Activated naive CD4-positive, alpha-beta T cell treated with anti-CD3 and anti-CD28 coated beads, Interleukin-2, amount 10 ng/mL, durations not matched to agents 7 days and 5 days (primary cell): ENCODE measurements at places on chromosomes 3 and 15.
A peak's percentile ranks its signal among the peaks of the same experiment; 100 is the strongest.

DNA sequence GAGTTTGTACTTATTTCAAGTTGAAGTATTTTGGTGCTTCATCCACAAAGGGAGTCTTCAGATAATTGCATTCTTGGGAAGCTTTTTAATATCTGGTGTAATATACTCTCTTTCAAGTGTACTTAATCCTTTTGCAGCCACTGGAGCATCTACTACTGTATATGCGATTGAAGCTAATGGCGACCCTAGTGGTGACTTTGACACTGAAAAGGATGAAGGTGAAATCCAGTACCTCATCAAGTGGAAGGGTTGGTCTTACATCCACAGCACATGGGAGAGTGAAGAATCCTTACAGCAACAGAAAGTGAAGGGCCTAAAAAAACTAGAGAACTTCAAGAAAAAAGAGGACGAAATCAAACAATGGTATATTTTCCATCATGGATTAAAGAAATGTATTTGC is 42.6 kb downstream of the CHD2 start:
- no peak for DNase-seq
- H3K4me1 ChIP-seq, result peaks cover 2% of the 10 kb centered on the region
- H3K4me3 ChIP-seq, result no peak overlapping the region
- H3K36me3 ChIP-seq, result peaks cover 84% of the 10 kb centered on the region

DNA sequence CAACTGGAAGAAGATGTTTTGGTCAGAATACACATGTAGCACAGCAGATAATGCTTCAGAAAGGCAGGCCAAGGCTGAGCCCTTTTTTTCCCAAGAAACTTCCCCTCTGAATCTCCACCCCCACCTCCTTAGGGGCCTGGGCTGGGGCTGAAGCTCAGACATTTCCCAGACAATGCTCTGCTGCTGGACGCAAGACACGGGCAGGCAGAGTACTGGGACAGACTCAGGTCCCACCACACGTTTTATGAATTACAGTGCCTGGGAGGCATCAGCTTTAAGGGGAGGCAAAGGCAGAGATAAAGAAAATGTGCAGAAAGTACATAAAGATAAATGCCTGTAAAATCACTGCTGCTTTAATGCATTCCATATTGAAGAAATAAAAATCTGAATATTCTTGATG is 479.4 kb downstream of the ERC2 start:
- H3K4me3 ChIP-seq, result no peak overlapping the region
- no peaks in the 10 kb centered on the region for H3K36me3 ChIP-seq
- H3K4me1 ChIP-seq, result no peaks in the 10 kb centered on the region
- no peak overlapping the region for H3K27ac ChIP-seq
- no peak for DNase-seq

DNA sequence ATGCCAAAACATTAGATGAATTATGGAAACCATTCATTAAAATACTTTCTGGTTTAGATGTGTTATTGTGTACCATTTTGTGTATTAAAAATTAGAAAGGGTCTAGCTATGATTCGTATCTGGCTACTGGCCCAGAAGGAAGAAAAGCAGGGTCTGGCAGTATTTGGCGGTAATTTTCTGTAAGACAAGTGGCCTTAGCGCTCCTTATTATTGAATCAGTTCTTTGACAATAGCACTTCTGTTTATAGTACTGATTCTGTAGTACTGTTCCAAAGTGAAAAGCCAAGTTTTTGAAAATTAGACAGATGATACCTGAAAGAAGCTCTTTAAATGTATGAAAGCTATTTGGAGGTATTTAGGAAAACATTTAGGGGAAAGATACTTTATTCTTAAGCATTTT is 10.2 kb downstream of the GLCE start:
- no peaks in the 10 kb centered on the region for H3K4me1 ChIP-seq
- no peak for DNase-seq
- H3K27me3 ChIP-seq, result no peaks in the 10 kb centered on the region

DNA sequence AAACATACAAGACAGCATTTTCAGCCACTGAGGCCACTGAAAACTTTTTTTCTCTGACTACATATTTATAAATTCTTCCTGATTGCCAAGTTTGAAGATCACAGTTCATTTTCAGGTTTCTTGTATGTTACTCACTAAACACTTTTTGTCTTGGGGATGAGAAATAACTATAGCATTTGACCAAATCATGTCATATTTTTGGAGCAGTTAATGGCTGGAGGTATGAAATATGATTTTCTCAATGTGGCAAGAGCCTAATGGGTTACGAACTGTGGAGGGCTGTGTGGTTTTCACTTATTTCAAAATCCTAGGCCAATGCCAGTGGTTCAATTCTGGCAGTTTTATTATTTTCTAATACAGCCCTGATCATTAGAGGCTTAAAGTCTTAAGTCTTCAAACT is 64.4 kb downstream of the USP13 start:
- no peak overlapping the region for H3K27ac ChIP-seq
- H3K36me3 ChIP-seq, result peaks cover 2% of the 10 kb centered on the region
- no peaks in the 10 kb centered on the region for H3K4me1 ChIP-seq
- H3K27me3 ChIP-seq, result no peaks in the 10 kb centered on the region

DNA sequence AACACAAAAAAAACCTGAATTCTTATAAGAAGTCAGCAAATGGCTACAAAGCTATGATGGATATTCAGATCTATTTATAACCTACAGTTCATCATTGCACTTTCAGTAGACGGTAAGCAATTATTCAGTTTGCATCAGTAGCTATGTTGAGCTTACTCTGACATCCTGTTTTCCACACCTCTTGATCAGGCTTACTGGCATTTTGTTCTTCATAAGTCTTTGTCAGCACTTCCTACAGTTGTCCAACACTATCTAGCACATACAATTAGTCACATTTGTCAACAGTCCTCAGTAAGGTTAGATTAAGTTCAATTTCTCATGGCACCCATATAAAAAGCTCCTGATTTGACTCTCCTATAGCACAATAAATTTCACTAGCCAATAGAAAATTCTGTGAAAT is 71.2 kb upstream of the ST3GAL6 start:
- H3K4me1 ChIP-seq, result no peaks in the 10 kb centered on the region
- no peak overlapping the region for H3K4me3 ChIP-seq
- no peaks in the 10 kb centered on the region for H3K36me3 ChIP-seq
- DNase-seq, result no peak
- H3K27me3 ChIP-seq, result no peaks in the 10 kb centered on the region

- H3K4me1 ChIP-seq, result peaks cover 61% of the 10 kb centered on the region
- H3K36me3 ChIP-seq, result peaks cover 35% of the 10 kb centered on the region
- H3K4me3 ChIP-seq, result peak overlapping the region; percentile 93
- peak; percentile 41 for DNase-seq
Observed at GRCh38 chr15:48332642-48333034, 1.4 kb downstream of the DUT start.

DNA sequence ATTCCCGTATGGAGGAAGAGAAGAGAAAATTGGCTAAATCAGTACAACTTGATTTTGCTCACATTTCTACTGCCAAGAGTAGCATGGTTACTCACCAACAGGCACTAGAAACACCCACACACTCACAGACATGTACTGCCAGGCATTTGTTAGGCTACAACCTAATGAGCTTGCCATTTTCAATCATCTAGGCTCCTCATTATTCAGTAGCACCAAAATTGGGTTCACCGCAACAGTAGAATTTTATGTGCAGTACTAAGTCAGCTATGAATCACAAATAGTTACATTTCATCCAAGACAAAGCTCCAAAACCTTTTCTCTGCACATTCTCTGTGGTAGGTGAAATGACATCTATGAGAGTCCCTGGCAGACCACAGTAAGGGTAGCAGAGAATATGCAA is 15.0 kb upstream of the THUMPD3 start:
- H3K27ac ChIP-seq, result no peak overlapping the region
- H3K4me3 ChIP-seq, result no peak overlapping the region
- DNase-seq, result no peak
- H3K27me3 ChIP-seq, result no peaks in the 10 kb centered on the region
- no peaks in the 10 kb centered on the region for H3K4me1 ChIP-seq

GRCh38 chr3:74599564-74599963 is 14.9 kb downstream of the CNTN3 start:
- H3K27ac ChIP-seq, result no peak overlapping the region
- no peaks in the 10 kb centered on the region for H3K27me3 ChIP-seq
- H3K36me3 ChIP-seq, result no peaks in the 10 kb centered on the region
- H3K4me3 ChIP-seq, result no peak overlapping the region
- no peak for DNase-seq

- H3K4me3 ChIP-seq, result no peak overlapping the region
- no peaks in the 10 kb centered on the region for H3K27me3 ChIP-seq
- H3K27ac ChIP-seq, result no peak overlapping the region
- no peaks in the 10 kb centered on the region for H3K4me1 ChIP-seq
Observed at GRCh38 chr3:43525941-43526607, 95.7 kb downstream of the ANO10 start.

GRCh38 chr3:29552051-29552450 is 271.2 kb downstream of the RBMS3 start:
- no peak overlapping the region for H3K4me3 ChIP-seq
- no peaks in the 10 kb centered on the region for H3K36me3 ChIP-seq
- H3K27me3 ChIP-seq, result no peaks in the 10 kb centered on the region
- H3K27ac ChIP-seq, result no peak overlapping the region
- H3K4me1 ChIP-seq, result no peaks in the 10 kb centered on the region

DNA sequence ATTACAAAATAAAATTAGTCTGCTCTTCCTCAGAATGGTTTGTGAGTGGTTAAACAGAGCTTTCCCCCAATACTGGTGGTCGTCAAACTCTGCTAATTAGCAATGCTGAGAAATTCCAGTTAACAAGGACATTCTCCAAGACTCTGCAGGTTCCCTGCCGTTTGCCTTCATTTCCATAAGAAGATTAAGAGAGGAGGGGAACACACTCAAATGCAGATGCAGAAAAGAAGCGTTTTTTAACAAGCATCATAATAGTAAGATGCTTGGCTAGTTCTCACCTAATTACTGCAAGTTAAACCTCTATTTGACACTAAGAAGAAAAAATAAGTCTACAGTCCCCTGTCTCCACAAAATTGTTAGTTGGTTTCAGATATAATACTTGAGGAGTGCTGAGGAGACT is 3.7 kb upstream of the SOX2 start:
- no peak overlapping the region for H3K27ac ChIP-seq
- DNase-seq, result no peak
- H3K36me3 ChIP-seq, result peaks cover 10% of the 10 kb centered on the region
- H3K27me3 ChIP-seq, result peaks cover 37% of the 10 kb centered on the region

- H3K27me3 ChIP-seq, result peaks cover 54% of the 10 kb centered on the region
- H3K4me3 ChIP-seq, result no peak overlapping the region
- no peak overlapping the region for H3K27ac ChIP-seq
- DNase-seq, result no peak
Observed at GRCh38 chr15:70271422-70272088, 173.8 kb upstream of the TLE3 start.

GRCh38 chr3:188171682-188172467 is 17.9 kb downstream of the LPP start:
- DNase-seq, result no peak
- peaks cover 43% of the 10 kb centered on the region for H3K36me3 ChIP-seq
- no peak overlapping the region for H3K27ac ChIP-seq

DNA sequence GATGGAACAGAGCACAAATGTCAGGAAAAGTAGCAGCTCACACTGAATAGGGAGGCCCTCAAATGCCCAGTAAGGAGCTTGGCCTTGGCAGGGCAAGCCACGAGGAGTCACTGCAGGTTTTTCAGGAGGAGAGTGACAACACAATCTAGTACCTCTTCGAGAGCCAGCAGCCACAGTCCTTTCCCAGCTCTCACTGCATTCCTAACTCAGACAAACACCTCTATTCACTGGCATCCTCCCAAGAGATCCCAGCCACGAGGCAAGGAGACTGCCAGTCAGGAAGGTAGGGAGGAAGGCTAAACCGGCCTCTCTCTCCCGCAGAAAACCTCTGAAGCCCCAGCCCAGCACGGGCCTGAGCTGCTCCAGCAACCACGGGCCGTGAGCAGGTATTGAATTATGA is 146.0 kb upstream of the SMAD3 start:
- peaks cover 72% of the 10 kb centered on the region for H3K27me3 ChIP-seq
- no peak overlapping the region for H3K4me3 ChIP-seq
- H3K4me1 ChIP-seq, result peaks cover 31% of the 10 kb centered on the region
- H3K36me3 ChIP-seq, result peaks cover 17% of the 10 kb centered on the region
- no peak for DNase-seq

GRCh38 chr3:43503067-43503728 is 118.6 kb downstream of the ANO10 start:
- peaks cover 43% of the 10 kb centered on the region for H3K4me1 ChIP-seq
- no peak for DNase-seq
- H3K27ac ChIP-seq, result no peak overlapping the region
- no peaks in the 10 kb centered on the region for H3K27me3 ChIP-seq

DNA sequence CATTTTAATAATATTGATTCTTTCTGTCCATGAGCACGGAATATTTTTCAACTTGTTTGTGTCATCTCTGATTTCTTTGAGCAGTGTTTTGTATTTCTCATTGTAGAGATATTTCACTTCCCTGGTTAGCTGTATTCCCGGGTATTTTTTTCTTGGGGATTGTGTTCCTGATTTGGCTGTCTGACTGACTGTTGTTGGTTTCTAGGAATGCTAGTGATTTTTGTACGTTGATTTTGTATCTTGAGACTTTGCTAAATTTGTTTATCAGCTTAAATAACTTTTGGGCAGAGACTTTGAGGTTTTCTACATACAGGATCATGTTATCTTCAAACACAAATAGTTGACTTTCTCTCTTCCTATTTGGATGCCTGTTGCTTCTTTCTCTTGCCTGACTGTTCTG is 418.8 kb upstream of the ALCAM start:
- H3K27ac ChIP-seq, result no peak overlapping the region
- DNase-seq, result no peak
- H3K4me3 ChIP-seq, result no peak overlapping the region
- no peaks in the 10 kb centered on the region for H3K27me3 ChIP-seq
- no peaks in the 10 kb centered on the region for H3K4me1 ChIP-seq

- H3K36me3 ChIP-seq, result no peaks in the 10 kb centered on the region
- peaks cover 2% of the 10 kb centered on the region for H3K4me1 ChIP-seq
- no peak overlapping the region for H3K27ac ChIP-seq
- DNase-seq, result peak; percentile 81
- peaks cover 54% of the 10 kb centered on the region for H3K27me3 ChIP-seq
Observed at GRCh38 chr3:184289426-184289938, 9.6 kb upstream of the PSMD2 start.

DNA sequence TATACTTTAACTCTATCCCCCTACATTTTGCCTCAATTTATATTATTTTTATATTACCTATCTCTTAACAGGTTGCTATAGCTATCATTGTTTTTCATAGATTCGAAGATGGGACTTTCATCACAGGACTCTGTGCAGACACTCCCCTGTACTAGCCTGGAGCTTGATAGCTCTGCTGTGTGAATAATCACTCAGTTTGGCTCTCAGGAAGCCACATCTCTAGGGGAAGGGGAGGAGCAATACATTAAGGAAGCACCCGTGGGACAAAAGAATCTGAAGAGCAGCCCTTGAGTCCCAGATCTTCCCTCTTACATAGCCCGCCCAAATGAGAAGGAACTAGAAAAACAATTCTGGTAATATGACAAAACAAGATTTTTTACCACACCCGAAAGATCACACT is 114.3 kb upstream of the FXR1 start:
- H3K4me1 ChIP-seq, result no peaks in the 10 kb centered on the region
- H3K27me3 ChIP-seq, result no peaks in the 10 kb centered on the region
- no peak overlapping the region for H3K27ac ChIP-seq
- H3K4me3 ChIP-seq, result no peak overlapping the region
- DNase-seq, result no peak

- H3K4me3 ChIP-seq, result no peak overlapping the region
- no peak overlapping the region for H3K27ac ChIP-seq
- H3K4me1 ChIP-seq, result no peaks in the 10 kb centered on the region
- no peaks in the 10 kb centered on the region for H3K36me3 ChIP-seq
Observed at GRCh38 chr15:96582473-96582872, 252.0 kb downstream of the NR2F2 start.

- no peak overlapping the region for H3K27ac ChIP-seq
- H3K36me3 ChIP-seq, result no peaks in the 10 kb centered on the region
- H3K4me3 ChIP-seq, result no peak overlapping the region
- DNase-seq, result no peak
Observed at GRCh38 chr15:70669006-70669602, 94.3 kb downstream of the UACA start.
